ENCODE measurements at places on chromosomes 2 and 18.

- no peak for DNase-seq
These were observed 152.9 kb upstream of the EPAS1 start for GRCh38 chr2:46144133-46144800.

GRCh38 chr18:36458306-36458705 is 160.8 kb downstream of the FHOD3 start:
- no peak for DNase-seq

DNA sequence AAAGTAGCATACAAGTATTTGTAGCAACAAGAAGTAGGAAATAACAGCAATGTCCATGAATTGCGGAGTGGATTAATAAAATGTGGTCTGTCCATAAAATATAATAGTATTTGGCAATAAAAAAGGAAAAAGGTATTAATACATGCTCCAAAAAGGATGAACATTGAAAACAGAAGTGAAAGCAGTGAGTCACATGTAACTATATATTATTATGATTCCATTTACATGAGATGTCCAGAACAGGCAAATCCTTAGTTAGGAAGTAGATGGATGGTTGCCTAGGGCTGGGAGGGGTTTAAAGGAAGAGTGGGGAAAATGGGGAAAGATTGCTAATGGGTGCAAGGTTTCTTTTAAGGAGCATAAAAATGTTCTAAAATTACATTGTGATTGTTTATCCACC is 44.5 kb downstream of the CCDC74A start:
- DNase-seq = no peak

DNA sequence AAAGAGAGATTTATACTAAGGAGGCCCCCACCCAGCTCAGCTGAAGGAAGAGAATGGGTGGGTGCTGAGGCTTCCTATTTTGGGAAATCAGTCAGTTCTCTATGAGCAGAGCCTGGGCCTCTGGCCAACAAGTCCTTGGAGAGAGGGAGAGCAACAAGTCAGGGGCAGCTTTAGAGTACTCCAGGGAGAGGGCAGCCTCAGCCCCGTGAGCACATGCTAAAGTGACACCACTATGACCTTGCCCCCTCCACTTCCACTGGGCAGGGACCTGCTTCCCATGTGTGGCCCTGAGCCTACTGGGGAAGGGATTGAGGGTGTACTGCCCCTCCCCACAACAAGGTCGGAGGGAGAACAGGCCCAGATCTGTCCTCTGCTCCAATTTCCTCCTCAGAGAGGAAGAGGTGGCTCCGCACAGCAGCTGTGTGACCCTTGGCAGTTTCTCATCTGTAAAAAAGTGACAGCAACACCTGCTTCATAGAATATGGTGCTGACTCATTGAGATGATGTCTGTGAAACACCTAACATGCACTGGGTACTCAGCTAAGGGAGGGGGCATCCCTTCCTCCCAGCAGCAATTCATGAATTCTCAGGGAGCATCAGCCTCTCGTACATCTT is 72.9 kb downstream of the CLHC1 start:
- DNase-seq = peak; percentile 34

GRCh38 chr2:189076572-189076971 is 102.4 kb downstream of the COL3A1 start:
- no peak for DNase-seq

- DNase-seq = no peak
These were observed 7.8 kb downstream of the TMEM87B start for GRCh38 chr2:112062894-112063293.

DNA sequence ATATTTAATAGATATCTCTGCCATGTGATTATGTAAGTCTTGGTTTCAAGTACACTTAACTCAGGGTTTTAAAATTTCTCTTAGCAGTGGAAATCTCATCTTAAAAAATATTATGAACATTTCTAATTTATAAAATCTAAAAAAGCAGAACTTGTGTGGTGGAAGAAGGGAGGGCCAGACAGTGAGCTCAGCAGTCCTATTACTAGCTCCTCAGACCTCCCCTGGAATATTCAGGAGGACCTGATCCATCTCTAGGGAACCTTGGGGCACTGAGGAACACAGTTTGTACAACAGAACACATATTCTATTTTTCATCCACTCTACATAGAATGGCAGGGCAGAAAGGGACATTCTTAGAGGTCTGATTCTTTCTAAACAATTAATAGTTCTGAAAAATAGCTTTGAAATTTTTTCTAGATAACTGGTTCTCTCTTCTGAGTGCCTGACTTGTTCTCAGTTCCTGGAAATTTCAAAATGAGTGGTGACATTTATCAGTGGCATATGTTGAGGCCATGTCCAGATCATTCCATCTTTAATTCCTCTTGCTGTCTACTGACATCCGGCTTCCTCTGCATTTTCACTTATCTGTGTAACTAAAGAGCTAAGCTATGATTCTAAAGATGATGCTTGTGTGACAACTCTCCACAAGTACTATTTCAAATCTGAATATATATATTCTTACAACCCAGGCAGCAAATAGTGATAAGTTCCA is 8.2 kb upstream of the MAP4K4 start:
- DNase-seq = no peak

DNA sequence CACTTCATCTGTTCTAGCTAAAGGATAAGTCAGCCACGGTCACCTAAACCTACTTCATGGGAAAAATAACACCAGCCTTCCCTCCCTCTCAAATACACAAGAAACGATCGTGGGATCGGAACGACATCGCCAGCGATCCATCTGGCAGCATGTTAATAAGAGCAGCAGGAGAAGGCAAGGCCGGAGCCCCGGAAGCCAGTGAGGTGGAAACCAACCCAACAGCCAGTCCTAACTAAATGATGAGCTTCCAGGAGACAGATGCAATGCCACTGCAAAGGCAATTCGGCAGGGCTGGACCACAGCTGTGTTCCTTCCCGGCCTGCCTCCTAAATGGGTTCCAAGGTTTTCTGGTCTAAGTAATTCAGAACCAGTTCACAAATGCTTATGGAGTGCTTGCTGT is 117.5 kb downstream of the TMEM163 start:
- DNase-seq = no peak

DNA sequence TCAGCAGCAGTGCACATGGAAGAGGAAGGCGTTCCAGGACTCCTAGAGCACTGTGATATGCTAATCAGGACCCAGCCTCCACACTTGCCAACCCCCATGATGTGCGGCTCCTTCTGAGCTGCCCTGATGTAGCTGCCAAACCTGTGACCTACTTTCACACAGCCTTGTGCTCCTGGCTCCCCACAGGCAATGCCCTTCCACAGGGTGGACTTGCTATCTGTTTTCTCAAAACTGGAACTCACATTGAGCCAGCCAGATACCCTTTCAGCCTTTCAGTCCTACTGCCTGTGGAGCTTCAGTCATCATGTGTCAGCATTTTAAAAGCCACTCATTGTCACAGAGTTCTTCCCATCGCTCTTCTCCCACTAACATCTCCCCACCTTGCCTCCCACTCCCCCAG is 181.6 kb downstream of the AFF3 start:
- no peak for DNase-seq

GRCh38 chr2:54545702-54546450 is 89.7 kb downstream of the SPTBN1 start:
- DNase-seq = no peak

- DNase-seq = no peak
These were observed 157.4 kb downstream of the ASXL3 start for GRCh38 chr18:33735428-33735827.

GRCh38 chr18:10274301-10274700 is 180.1 kb upstream of the APCDD1 start:
- no peak for DNase-seq

GRCh38 chr2:1795261-1796231 is 51.2 kb upstream of the PXDN start:
- DNase-seq = no peak

DNA sequence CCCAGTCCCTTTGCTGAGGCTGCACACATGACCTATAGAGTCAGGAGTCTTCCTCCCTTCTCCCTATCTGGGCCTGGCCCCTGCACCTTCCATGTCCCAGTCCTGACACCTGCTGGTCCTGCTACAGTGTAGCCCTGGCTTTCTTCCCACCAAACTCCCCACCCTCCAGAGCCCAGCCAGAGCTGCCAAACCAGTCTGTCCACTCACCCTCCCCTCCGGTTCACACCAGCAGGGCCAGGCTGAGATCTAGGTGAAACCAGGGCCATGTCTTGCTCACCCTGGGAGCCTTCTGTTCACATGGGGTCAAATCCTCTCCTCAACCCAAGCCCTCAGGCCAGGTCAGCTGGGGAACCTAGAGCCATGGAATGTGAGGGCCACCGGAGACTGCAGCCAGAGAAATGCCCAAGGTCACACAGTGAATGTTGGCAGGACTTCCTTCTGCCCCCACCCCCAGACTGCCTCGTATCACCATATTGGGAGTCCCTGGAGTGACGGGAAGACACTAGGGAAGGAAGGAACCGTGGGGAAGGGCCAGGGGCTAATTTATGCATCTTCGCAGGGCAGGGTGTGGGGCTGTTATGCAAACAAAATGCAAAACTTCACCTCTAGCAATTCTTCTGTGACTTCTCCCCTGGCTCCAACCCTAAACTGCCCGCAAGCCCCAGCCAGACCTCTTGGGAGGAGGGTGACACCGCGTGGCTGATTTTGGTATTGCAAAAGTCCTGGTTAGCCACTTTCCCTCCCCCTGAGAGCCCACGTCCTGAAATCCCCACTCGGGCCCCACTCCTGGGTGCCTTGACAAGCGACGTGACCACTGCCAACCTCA is 14.6 kb downstream of the TNS1 start:
- peak; percentile 71 for DNase-seq

- no peak for DNase-seq
These were observed 35.7 kb downstream of the ACVR1C start for GRCh38 chr2:157592948-157593347.

DNA sequence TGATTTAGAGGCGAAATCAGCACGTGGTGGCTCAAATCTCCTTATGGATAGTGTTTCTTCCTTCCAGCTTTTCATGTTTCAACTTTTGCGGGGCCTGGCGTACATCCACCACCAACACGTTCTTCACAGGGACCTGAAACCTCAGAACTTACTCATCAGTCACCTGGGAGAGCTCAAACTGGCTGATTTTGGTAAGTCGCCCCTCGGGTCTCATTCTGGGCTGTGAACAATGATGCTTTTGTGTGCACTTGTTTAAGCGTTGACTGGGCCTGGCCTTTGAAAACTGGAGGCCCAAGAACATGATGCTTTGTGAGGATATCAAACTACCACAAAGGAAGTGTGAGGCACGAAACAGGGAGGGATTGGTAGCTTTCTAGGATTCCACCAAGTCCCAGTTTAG is 27.4 kb downstream of the CDK15 start:
- no peak for DNase-seq

- no peak for DNase-seq
These were observed 267.8 kb downstream of the DPP10 start for GRCh38 chr2:114709936-114710850.

DNA sequence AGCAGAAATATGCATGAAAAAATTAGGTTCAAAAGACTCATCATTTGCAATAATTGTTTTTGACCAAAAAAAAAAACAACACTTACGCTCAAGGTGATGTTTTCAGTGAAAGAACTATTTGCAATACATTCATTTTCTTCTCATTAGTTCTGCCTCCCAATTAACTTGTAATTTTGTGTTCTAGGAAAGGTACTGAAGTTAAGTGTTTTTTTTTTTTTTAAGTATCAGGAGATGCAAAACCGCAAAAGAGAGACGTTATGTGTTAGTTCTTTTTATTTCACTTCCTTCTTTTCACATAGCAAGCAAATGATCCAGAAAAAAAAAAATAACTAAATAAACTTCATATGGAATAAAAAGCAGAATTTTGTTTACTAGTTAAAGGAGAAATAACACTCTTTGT is 735.2 kb upstream of the GCFC2 start:
- no peak for DNase-seq

- no peak for DNase-seq
These were observed 47.3 kb upstream of the PUM2 start for GRCh38 chr2:20397811-20398447.

DNA sequence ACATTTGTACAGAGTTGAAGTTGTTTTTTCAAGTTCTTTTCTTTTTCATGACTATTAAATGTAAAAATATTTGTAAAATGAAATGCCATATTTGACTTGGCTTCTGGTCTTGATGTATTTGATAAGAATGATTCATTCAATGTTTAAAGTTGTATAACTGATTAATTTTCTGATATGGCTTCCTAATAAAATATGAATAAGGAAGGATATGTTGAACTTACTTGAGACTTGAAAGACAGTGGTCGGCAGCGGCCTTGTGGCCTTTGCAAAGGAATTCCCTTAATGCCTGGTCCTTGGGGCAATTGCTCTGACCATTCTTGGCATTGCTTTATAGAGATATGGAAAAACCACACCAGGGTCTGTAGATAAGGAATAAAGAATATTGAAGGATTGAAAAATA is 25.9 kb upstream of the TMEM87B start:
- DNase-seq = no peak
